Osteoblast (primary cell): ENCODE measurements at places on chromosomes 11 and 22.

DNA sequence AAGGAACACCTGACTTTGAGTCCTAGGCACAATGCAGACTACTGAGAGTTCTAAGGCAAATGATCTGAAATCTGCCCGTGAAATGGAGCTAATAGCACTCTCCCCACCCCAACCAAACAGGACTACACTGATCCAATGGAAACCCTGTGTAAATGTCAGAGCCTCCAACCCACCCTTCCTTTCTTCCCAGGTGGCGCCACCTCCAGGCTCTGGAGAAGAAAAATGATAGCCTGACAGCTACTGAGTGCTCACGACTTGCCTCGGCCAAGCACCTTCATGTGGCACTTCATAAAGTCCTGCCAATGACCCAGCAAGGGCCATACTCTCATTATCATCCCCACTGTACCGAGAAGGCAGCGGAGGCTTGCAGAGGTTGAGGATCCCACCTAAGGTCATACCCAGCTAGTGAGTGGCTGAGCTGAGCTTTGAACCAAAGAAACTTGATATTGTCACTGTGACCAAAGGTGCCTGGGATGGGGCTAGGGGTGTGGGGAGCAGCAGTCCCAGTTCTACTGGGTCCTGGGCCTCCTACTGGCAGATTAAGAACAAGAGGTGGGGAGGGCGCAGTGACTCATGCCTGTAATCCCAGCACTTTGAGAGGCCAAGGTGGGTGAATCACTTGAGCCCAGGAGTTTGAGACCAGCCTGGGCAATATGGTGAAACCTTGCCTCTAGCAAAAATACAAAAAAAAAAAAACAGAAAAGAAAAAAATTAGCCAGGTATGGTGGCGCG, 20.5 kb downstream of the TST start:
- DNase-seq: peak; percentile 80

GRCh38 chr11:44267750-44268613, 42.0 kb downstream of the ALX4 start:
- no peak for DNase-seq

DNA sequence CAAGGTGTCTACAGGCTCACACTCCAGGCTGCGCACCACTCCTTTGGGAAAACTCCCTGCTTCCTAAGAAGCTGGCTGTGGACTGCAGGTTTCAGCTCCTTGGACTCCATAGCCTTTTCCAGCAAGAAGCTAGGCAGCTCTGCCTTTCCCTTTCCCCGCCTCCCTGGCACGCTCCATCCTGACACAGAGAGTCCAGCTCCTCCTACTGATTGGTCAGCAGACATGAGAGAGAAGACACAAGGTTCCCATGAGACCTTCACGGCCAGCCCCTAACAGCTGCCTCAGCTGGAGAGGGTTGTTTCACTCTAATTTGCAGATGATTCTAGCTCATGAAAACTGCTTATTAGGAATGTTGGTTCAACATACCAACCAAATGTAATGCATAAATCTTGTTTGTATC, 27.6 kb downstream of the TENM4 start:
- peak; percentile 98 for DNase-seq

DNA sequence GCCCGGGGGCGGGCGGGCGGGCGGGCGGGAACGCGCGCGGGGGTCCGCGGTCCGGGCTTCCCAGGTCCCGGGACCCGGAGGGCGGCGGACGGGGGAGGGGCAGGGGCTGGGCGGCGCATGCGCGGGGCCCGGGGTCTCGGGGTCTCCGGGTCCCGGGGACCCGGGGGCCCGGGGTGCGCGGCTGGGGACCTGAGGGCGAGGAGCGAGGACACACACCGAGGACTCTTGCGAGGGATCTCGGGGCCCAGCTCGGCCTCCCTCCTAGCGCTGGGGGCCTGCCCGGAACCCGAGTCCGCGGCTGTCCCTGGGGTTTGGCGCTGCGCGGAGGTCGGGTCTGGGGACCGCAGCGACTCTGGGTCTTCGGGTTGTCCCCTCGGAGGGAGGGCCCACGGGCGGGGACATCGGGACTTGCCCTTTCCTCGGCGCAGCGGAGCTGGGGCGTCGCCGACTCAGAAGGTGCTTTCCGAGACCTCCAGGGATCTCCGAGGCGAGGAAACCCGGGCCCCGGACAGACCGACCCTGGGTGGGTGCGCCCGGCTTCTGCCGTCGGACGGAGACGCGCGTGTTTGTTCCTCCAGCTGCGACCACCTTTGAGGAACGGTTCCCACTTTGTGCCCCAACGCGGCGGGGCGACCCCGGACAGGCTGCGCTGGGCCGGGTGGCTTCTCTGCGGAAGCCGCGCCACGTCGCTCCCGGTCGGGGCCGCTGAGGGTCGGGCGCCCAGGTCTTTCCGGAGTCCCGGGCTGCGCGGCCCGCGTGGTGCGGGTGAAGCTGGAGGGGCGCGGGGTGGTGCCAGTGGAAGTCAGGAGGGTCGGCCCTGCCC, 540 bp downstream of the PPARA start:
- DNase-seq: peak; percentile 96

DNA sequence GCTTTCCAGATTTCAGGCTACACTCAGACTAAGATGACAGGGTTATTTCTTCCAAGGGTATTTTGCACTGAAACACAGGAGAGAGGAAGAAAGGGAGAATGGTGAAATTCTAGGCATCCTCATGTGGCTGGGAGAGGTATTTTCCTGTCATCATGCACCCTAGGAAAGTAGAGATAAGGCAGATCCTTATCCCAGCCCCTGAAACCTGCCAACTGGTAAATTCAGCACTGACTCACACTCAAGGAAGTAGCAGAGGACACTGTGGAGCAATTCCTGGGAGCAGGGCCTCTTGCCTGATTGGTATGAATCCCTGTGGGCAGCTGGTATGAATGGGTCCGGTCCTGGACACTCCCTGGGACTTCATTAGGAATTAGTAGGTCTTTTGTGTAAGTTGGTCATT, 37.6 kb upstream of the SLC5A1 start:
- DNase-seq: no peak

GRCh38 chr11:117185736-117186430, 7.3 kb downstream of the SIDT2 start:
- DNase-seq: peak; percentile 46

- DNase-seq: no peak
These were observed 2.0 kb downstream of the FIBIN start for GRCh38 chr11:26995701-26996460.

GRCh38 chr22:45577746-45578523, 75.3 kb downstream of the FBLN1 start:
- DNase-seq: peak; percentile 96

- no peak for DNase-seq
These were observed 317.3 kb upstream of the ANO3 start for GRCh38 chr11:26014456-26015115.
